ENCODE measurements at places on chromosomes 5 and 9.

GRCh38 chr5:104353371-104353770 lies 790.8 kb upstream of the NUDT12 start:
- DNase-seq, result no peak

DNA sequence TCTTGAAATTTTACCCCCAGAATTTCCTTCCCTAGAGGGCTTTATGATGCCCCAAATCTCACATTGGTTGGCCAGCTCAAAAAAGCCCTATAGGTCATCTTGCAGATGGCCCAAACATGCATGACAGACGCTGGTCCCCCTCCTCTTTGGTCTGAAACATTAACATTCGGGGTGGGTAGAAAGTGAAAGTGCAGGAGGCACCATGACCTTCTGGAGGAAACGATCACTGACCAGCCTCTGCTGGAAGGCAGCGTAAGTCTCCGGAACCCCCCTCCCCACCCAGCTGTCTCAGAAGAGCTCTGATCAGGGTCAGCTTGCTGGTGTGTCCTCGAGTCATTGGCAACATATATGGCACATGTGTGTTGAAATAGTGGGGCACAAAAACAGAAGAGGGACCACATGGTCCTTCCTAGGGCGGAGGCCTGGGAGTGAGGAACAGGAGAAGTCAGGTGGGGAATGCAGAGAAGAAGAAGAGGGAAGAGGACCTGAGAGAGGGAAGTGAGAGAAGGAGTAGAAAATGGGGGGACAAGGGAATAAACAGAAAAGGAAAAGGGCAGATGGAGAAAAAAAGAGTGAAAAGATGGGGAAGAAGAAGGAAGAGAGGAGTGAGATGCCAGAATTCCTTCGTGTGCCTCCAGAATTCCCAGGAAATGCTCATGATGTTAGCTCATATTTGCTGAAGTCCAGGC lies 46.2 kb downstream of the IL31RA start:
- DNase-seq, result no peak

DNA sequence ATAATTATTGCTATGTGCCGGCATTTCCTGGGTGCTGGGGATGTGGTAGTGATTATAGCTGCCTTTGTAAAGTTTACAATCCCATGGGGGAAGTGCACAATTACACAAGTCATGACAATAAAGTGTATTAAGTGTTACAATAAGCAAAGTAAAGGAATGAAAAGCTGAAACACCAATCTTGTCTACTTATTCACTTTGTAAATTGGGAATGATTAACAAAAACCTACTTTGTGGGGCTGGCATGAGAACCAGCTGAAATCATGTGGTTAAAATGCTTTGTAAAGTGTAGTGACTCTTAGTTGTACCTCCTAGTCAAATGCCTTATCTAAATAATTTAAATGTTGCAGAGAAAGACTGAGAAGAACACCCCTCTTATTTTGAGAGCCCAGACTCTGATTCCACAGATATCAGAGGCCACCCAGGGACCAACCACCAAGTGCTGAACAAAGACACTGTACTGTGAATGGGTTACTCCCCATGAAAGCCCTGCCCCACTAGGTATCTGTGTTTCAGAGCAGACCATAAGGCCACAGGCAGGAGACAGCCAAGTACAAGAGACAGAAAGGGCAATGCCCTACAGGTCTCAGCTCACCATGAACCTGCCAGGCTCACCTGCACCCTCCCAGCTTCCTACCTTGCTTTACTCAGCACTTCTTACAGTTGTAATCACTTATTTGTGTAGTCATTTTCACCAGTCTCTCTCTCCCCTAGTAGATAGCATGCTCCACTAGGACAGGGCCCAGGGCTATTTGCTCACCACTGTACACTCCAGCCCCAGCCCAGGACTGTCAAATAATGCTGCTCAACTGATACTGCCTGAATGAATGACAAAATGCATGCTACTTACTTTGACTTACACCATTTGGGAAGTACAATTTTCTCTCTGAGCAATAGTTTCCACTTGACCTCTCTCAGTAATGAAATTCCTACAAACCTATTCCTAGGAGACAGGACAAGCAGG lies 101.6 kb upstream of the APC start:
- DNase-seq, result no peak

DNA sequence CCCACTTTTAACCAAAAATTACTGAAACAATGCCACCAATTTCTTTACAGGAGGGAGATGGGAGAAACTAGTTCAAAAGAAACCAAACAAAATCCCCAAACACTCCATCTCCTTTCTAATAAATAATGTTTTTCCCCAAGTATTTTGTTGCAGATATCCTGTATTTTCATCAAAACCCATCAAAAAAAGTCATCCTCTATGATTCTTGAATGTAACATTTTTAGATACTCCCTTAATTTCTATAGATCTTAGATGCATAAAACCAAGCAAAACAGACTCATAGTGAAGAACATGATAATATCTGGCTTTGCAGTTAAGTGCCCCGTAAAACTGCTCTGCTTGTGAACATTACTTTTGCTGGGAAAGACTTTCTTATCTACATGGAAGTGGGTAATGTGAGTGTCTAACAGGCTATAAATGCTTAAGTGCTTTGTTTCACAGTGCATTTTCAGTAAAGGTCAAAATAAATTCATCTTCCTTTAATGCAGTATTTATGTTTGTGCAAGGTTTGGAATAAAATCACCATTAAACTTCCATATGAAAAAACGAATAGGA lies 77.3 kb upstream of the TBCA start:
- no peak for DNase-seq

DNA sequence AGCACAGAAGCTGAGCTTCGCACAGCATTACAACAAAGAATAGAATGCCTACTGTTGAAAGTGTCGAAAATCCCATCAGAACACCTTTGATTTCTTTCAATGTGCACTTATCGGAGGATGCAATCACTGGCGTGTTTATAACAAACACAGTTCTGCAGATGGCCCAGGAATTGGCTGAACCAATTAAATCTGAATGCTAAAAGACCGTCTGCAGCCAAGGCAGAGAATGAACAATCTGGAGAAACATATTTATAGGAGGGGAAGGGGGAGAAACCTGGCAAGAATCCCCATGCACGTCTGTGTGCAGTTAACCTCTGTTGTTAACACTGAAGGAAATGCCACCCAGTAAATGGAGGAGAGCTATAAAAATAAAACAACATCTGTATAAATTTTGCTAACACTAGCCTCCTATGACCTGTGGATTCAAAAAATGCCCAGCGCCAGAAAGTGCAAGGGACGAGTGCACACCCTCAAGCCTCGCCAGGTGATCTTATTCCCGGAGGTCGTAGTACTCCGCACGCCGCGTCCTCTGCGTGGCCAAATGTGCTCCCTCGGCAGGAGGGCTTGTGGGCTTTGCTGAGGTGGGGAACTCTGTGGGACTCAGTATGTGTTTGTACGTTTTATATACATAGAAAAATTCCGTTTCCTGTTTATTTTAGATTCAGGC lies 56.8 kb downstream of the PTCH1 start:
- DNase-seq, result no peak

GRCh38 chr9:121156263-121156731 lies 45.4 kb downstream of the RAB14 start:
- no peak for DNase-seq

GRCh38 chr5:93055561-93055960 lies 525.5 kb downstream of the NR2F1-AS1 start:
- DNase-seq, result no peak

GRCh38 chr5:134521841-134522240 lies 3.6 kb upstream of the JADE2 start:
- DNase-seq, result peak; percentile 94

- no peak for DNase-seq
Observed at GRCh38 chr5:88647901-88648300, 235.1 kb downstream of the MEF2C start.

DNA sequence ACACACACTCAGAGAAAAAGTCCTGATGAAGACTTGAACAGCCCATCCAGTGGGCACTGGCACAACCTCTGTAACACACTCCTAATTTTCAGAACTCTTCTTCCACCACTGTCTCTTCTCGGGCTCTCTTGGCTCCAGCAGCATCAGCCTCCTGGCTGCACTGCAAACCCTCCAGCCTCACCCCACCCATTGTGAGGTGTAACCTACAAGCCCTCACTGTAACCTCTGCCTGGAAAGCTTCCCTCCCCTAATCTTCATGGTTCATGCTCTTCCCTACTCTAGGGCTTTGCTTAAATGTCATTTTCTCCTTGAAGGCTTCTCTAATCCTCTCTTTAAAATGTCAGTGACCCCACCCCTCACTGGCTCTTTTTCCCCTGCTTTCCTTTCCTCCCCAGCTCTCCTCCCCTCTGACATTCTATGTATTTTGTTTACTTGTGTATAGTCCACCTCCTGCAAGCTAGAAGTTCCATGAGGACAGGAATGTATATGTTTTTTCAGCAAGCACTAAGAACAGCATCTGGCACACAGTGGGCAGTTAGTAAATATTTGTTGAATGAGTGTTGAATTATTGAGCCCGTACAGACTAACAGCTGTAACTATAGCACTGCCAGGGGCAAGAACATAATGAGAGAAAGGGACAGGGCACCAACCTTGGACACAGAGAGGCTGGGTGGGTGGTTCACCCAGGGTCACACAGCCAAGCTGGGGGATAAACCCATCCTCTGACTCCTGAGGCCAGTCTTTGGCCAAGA lies 76.4 kb downstream of the ESM1 start:
- DNase-seq, result no peak

- DNase-seq, result no peak
Observed at GRCh38 chr5:178826216-178826615, 33.5 kb upstream of the ZNF354B start.

- DNase-seq, result no peak
Observed at GRCh38 chr9:128521956-128522355, 17.4 kb downstream of the GLE1 start.

- DNase-seq, result no peak
Observed at GRCh38 chr5:97355775-97356174, 172.7 kb upstream of the RIOK2 start.

GRCh38 chr5:80064124-80064523 lies 29.0 kb downstream of the THBS4 start:
- DNase-seq, result no peak

DNA sequence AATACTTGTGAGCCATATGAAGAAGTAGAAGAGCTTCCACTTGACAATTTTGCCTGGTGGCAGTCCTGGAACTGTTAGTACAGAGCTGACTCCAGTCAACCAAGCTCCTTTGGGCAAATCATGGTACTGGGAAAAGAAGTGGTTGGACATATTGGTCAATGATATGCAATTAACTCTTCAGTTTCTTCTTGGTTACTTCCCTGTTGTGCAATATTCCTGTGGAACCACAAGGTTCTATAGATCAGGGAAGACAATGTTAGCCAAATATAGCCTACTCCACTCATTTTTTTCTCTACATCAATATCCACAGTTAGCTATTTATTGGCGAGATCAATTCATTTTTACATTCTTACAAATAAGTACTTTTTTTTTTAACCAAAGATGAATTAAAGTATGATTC lies 14.4 kb upstream of the GDA start:
- DNase-seq, result no peak

- no peak for DNase-seq
Observed at GRCh38 chr5:3389471-3390026, 206.1 kb upstream of the IRX1 start.

GRCh38 chr9:124810663-124811355 lies 33.9 kb downstream of the OLFML2A start:
- DNase-seq, result no peak

GRCh38 chr9:127565231-127565630 lies 46.8 kb upstream of the STXBP1 start:
- no peak for DNase-seq

- DNase-seq, result no peak
Observed at GRCh38 chr5:31886206-31886605, 247.3 kb downstream of the PDZD2 start.

GRCh38 chr5:173764332-173765028 lies 123.7 kb upstream of the CPEB4 start:
- DNase-seq, result peak; percentile 56

DNA sequence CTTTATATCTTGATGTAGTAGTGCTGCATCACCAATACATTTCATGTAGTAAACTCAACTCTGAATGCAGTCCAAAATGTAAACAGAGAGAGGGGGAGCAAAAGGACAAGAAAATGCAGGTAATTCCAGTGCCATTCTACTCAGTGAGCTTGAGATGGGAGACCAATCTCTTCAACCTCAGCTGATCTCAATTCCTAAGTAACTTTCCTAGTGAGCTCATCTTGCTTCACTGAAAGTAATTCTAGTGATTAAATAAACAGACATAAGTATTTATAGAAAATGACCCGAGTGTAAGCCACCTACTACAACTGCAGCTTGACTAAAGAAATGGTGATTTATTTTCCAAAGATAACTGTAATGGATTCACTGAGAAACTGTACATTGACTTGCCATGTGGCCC lies 424.5 kb downstream of the DMRT2 start:
- DNase-seq, result no peak

DNA sequence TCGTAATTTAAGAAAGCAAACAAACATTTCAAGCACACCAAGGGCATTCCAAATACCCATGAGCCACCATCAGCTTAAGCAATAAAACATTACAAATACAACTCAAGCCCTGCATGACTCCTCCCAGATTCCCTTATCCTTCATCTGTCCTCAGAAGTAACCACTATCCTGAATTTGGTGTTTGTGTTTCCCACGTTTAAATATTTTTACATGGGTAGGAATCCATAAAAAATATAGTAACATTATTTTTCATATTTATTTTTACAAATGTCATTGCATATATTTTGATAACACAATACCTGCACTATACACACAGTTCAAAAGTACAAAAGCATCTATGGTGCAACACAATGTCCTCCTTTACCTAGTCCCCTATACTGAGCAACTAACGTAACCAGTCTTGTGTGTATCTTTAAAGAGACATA lies 6.4 kb downstream of the PRKAA1 start:
- no peak for DNase-seq

- no peak for DNase-seq
Observed at GRCh38 chr9:127976498-127976897, 4.3 kb downstream of the EEIG1 start.

GRCh38 chr9:130110166-130110565 lies 56.5 kb downstream of the GPR107 start:
- no peak for DNase-seq

DNA sequence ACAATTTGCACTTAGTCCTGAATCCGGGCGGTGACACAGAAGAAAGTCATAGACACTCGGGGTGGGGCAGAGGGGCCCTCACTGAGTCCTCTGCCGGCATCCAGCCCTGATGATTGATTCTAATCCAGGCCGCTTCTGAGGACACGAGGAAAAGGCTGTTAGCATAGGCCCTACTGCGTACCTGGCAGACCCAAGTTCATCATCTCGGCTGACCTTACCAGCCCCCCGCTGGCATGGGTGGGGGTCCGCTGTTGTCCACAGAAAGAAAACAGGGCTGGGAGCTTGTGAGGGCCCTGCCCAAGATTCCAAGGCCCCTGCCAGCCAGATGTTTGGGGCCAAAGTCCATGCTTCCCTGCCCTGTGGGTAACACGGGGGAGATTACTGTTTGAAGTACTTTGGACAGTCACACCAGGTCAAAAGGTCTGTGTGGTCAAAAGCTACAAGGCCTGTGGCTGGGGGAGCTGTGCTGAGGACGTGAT lies 24.5 kb downstream of the ERGIC1 start:
- no peak for DNase-seq

DNA sequence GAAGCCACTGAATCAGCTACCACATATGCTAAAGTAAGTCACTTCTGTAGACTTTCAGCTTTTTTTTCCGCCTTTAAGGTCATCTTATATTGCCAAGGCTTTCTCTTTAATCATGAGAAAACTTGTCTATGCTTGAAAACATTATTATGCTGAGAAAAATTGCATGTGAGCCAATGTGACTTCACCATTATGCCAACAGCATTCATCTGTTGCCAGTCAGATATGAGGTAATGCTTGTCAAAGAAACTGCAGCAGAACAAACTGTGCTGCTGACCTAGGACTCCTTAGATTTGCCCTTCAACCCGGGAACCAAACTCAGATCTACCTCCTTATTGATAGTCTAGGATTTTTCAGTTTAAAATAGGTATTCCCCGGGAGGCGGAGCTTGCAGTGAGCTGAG lies 34.3 kb downstream of the SLC44A1 start:
- DNase-seq, result no peak
